ENCODE measurements at places on chromosomes 3 and 15.

DNA sequence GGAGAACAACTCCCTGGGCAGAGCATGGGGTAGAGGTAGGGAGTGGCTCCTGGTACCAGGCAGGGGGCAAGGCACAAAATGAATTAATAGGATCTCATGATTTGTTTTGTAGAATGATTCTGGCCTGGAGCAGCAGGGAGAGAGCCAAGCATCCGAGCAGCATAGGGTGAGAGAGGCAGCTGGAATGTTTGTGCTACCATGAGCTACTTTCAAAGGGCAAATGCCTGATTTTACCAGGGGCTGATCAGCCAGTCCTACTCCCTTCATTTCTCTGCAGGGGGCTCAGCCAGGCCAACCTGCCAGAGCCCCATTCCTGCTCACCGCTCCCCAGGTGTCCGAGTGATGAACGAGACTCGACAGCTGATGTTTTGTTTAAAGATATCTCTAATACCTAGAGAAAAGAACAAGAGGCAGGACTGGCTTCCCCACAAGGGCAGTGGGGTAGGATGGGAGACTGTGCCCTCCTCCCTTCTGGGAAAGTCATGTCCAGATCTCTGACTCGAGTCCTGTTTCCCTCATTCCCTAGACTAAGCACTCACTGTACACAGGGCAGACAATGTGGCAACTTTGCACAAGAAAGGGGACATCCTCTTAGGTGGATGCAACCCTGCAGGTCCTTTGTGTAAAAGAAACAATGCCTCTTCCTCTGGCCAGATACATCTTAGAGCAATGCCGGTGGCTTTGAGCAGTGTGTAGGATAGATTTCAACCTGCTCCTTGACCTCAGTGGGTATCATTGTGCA lies 12.9 kb downstream of the DUOX2 start:
- DNase-seq: no peak

GRCh38 chr3:195612075-195612800 lies 28.5 kb upstream of the APOD start:
- DNase-seq: no peak

DNA sequence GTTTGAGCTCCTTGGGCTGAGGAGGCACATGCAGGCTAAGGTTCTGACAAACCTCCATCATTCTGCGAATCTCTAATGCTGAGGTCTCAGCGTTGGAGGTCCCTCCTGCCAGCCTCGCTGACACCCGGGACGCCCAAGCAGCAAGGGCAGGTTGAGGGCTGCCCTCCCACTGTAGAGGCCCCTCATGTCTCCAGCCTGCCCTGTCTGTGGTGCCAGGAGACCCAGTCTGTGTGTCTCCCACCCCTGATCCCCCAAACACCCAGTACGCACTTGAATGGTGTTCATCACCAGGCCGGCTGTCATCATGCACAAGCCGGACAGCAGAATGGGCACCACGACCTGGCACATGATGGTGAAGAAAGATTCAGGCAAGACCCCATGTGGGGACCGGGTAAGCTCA lies 27.8 kb downstream of the SLC41A3 start:
- DNase-seq: no peak

GRCh38 chr15:55742927-55743728 lies at the start of gene PRTG:
PRTG (minus strand) TSS chr15:55743152; CDS start chr15:55742931, 221 bp downstream.
- DNase-seq: no peak

- DNase-seq: no peak
These were observed 31.1 kb downstream of the MME start for GRCh38 chr3:155110996-155111901.

Measured in stimulated activated CD8-positive, alpha-beta memory T cell treated with anti-CD3 and anti-CD28 coated beads, Interleukin-2, amount 100 ng/mL, for 1 hour (primary cell).